Stimulated activated CD4-positive, alpha-beta T cell treated with anti-CD3 and anti-CD28 coated beads, TNF-alpha, amount 100 ng/mL, for 24 hours (primary cell): ENCODE measurements at places on chromosomes 7 and 10.

- DNase-seq = no peak
Observed at GRCh38 chr10:74343804-74344203, 192.8 kb downstream of the ADK start.

GRCh38 chr7:26865094-26865388 lies 651 bp upstream of the SKAP2 start:
- no peak for DNase-seq

DNA sequence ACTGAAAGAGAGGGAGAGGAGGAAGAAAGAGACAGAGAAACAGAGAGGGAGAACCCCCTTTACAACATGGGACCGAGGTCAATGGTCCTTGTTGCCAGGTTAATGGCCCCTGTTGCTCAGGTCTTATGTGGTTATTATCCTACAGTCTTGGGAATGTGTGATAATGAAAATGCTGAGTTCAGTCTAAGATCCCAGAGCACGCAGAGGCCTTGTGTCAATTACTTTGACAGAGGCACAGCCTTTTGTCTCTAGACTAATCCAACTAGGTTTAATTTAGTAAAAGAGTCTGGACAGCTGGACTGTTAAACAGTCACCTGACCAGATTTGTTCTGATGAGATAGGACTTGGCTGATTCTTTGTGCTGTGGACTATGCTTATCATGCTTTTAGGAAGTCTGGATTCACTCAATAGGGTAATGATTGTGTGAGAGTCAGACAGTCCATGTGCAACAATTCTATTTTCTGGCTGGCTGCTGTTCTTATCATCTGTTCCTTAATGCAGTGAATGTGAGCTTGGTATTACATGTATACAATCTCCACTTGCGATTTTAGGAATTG lies 157.4 kb upstream of the MAGI2 start:
- DNase-seq = no peak

DNA sequence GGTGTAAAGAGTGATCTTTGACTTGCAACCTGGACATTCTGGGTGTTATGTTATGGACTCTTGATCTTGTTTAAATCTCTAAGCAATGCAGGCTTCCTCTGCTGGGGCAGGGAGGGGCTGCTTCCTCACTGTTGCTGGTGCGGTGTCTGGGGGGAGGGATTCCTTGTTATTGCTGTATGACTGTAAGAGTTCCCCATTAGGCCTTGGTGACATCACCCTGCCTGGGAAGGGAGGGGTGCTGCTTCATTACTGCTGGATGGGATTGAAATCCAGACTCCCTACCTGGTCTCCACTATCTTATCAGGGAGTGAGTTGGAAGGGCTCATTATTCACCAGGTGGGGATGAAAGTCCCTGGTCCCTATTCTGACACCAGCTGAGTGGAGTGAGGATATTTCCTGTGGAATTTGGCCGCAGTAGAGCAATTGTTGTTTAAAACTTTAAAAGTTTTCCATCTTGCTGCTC lies 8.8 kb downstream of the OGDH start:
- no peak for DNase-seq

GRCh38 chr7:24951441-24951980 lies 28.5 kb downstream of the OSBPL3 start:
- DNase-seq = no peak

GRCh38 chr10:77539147-77539935 lies 98.3 kb downstream of the KCNMA1 start:
- DNase-seq = no peak

DNA sequence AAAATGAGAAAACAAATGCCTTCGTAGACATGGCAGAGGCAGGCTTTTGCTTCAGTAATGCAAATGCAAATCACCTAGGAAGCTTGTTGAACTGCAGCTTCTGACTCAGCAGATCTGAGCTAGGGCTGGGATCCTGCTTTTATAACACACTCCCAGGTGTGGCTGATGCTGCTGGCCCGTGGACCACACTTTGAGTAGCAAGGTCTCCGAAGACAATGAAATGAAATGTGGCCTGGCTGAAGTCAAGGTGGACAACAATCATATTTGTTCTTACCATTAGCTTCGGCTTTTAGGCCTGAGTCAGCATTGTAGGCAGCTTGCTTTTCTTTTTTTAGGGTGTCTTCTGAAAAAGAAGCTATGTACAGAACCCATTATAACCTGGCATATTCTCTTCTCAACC lies 26.3 kb downstream of the COL17A1 start:
- DNase-seq = no peak

GRCh38 chr10:129792864-129793263 lies 171.2 kb downstream of the EBF3 start:
- no peak for DNase-seq

DNA sequence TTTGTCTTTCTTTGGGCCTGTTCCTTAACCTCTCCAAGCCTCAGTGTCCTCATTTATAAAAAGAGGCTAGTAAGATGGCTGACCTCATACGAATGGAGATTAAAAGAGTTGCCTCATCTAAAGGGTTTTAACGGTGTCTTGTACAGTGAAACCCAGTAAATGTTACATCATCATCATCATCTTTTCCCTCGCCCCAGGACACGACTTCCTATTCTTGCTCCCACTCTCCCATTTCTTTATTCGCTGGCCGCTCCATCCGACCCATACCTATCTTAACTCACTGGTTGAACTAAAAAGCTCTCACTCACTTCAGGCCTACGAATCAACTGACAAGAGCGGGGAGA lies 554 bp downstream of the FRA10AC1 start:
- DNase-seq = no peak

DNA sequence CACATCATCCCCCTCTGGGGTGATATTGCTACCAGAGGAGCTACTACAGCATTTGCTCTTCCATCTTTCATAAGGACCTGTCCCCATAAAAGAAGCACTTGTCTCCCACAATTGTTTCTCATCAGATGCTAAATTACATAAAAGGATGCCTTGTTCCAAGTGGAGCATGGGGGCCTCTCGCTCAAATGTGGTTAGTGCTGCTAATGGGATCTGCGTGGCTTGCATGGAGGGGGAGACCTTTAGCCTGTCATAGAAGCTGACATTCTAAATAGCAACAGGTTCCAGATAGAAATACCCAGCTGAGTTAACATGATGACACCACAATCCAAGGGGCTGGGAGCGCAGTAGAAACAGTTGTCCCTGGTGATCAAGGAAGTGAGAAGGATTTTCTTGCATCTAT lies 257.9 kb downstream of the SFMBT2 start:
- DNase-seq = no peak

GRCh38 chr10:103645141-103646054 lies 151.9 kb downstream of the NEURL1 start:
- DNase-seq = no peak

DNA sequence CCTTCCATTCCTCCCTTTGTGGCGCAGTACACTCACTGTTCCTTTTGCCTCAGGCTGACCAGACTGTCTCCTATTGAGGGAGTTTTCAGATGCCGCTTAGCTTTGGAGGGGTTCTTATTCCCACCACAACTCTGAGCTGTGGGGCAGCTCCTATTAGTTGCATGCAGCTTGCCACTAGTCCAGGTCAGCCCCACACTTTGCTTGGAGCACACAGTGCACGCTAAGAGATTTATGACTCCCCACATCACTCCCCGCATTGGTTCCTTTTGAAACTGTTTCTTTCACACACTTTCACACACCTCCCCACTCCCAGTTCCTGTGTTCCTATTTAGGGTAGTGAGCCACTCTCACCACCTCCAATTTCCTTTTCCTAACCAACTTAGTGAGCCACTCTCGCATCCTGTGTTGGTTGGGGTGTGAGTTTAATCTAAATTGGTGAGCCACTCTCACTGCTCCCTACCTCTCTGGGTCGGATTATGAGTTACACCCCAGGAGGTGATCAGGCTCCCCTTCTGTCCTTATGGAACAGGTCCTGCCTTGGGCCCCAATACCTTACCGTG lies 10.4 kb upstream of the ZNF485 start:
- no peak for DNase-seq

GRCh38 chr10:30059209-30060107 lies at the start of gene JCAD:
JCAD (minus strand) TSS chr10:30059586; CDS start chr10:30047812, 11,774 bp downstream.
- peak; percentile 26 for DNase-seq

DNA sequence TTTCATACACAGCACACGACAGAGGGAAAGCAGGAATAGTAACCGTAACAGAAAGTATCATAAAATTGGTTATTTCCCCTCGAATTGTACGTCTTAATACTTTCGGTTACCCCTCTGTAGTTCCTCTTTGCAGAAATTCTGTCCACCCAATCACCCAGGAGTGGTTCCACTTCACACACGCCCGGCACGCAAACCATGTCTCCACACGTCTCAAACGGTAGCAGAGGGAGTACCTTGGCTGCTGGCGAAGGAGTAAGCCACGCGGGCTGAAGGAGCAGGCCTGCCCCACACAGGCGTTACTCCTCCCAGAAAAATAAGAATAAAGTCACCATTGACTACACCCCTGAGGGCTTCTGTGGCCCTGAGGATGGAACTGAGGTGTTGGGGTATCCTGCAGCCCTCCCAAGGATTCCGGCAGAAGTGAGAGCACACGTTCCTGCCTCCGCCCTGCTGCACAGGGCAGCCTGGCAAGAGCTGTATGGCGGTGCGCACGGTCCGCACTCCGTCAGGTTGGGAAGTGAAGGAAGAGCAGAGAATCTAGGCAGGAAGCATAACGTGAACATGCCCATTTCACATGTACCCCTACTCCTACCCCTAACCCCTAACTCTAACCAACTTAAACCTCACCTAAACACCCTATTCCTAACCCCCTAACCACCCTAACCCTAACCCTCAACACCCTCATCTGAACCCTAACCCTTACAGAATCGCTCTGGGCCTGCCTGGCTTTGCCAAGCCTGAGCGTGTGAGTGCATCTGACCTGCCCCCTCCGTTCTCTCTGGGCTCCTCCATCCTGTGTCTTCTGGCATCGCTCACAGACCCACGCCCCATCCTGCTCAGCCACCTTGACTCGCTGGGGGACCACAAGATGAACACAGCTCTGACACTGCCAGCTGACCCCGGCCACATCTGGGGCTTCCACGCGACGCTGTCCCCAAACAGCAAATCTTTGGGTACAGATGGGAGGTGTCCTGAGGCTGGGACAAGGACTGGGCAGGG lies 18.2 kb downstream of the GPR146 start:
- no peak for DNase-seq

DNA sequence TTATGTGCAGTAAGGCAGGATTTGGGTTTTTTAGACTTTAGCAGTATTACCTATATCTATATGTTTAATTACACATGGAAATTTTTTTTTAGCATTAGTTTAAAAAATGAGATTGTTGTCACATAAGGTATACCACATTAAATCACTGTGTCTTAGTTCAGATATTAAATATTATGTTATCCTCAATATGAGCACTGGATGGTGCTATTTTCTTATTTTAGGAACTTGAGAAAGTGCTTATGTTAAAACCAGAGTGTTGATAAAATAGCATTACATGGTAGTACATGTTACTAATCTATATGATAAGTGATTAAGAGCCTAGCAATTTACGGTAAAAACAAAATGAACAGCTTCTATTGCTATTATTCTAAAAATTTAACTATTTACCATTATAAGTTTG lies 28.8 kb downstream of the MIOS start:
- no peak for DNase-seq

GRCh38 chr10:73717556-73717955 lies 19.6 kb upstream of the AGAP5 start:
- DNase-seq = no peak
